ENCODE measurements at places on chromosomes 13 and 19. TPM values are rescaled to one million over a fixed set of nuclear protein-coding genes. Genes with fewer than 3 reads are reported as not detected.
A peak's percentile ranks its signal among the peaks of the same experiment; 100 is the strongest.

DNA sequence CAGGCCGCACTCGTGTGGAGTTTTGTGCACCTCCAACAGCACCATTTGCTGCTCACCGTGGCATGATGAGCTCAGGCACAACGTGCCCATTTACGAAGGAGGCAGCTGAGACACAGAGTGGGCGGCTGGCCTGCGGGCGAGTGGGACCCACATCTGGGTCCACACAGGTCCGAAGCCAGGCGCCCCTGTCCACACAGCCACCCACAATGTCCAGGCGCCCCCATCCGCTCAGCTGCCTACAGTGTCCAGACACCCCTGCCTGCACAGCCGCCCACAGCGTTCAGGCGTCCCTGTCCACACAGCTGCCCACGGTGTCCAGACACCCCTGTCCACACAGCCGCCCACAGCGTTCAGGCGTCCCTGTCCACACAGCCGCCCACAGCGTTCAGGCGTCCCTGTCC, 42.5 kb upstream of the F7 start:
- no peak overlapping the region for H3K27ac ChIP-seq
- H3K4me3 ChIP-seq, result no peak overlapping the region
- H3K27me3 ChIP-seq, result no peaks in the 10 kb centered on the region
- DNase-seq, result no peak

The LILRB3 gene
- 10.0 TPM for total RNA-seq

The ZNF836 gene
- 21.9 TPM for total RNA-seq

The GFY gene
- not detected for total RNA-seq

DNA sequence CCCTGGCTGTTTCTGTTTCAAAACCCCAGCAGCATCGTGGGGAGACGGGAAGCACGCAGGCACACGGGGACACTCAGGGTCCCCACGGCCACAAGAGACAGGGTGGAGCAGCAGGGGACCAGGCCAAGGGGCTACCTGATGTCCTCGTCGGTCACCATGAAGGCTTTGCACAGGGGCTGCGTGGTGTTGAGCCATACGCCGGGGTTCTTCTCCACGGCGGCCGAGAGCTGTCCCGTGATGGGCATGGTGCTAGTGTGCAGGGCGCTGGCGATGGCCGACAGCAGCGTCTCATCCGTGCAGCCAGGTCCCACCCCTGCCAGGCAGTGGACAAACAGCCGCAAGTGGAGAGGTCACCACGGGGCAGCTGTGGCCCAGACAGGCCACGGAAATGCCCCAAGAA, 11.7 kb downstream of the MBD3 start:
- no peaks in the 10 kb centered on the region for H3K36me3 ChIP-seq
- no peak for DNase-seq
- no peak overlapping the region for H3K27ac ChIP-seq
- no peak overlapping the region for H3K4me3 ChIP-seq

DNA sequence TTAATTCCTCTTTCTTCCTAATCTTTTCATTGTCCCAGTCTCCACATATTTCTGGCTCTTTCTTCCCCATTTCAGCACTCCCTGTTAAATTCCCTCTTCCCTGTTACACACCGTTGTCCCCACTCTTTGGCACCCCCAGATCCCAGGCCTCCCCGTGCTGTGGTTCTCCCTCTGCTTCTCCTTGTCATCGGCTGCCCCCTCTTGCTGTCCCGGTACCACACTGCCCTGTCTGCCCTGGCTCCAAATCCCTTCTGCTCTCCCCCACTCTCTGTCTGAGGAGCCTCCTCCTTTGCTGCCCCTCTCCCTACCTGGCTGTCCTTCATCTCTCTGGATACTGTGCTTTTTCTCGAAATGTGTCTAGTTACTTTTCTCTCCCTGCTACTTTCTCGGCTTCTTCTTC, 983 bp downstream of the ZNF415 start:
- H3K27ac ChIP-seq, result no peak overlapping the region
- peak overlapping the region; percentile 65 for H3K4me3 ChIP-seq
- H3K36me3 ChIP-seq, result no peaks in the 10 kb centered on the region
- H3K4me1 ChIP-seq, result no peaks in the 10 kb centered on the region
- no peaks in the 10 kb centered on the region for H3K27me3 ChIP-seq
- DNase-seq, result no peak

DNA sequence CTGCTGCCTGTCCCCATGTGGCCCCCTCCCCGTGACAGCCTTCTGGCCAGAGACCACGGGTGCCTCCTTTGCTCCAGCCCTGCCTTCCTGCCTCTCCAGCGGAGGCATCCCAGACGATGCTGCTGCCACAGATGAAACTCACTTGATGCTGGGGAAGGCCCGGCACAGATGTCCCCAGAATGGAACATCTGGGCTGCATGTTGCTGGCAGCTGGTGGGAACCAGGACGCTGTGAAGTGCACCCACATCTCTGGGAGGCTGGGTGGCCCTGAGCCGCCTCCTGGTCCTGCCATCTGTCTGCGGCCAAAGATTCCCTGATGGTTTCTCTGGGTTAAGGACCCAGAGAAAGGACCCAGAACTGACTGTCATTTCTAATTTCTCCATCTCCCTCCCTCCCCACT, 51.9 kb upstream of the PTPRS start:
- peaks cover 9% of the 10 kb centered on the region for H3K27me3 ChIP-seq
- no peak overlapping the region for H3K27ac ChIP-seq
- H3K4me1 ChIP-seq, result no peaks in the 10 kb centered on the region
- no peaks in the 10 kb centered on the region for H3K36me3 ChIP-seq

DNA sequence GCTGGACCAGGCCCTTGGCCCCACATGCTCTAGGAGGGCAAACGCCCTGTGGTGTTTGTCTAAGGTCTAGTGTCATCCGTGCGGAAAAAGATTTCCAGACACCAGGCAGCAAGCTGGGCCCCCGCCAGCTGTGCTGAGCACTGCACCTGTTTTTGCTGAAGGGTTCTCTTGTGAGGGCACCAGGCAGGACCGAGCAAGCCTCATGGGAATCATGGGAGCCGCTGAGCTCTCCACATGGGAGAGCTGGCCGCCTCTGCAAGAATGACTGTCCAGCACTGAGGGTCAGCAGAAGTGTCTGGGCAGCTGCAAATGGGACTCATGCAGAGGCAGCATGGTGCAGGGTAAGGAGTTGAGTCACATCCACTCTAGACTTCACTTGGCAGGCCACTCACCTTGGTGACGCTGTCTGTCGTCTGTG, 12.0 kb downstream of the B3GNT8 start:
- H3K27me3 ChIP-seq, result no peaks in the 10 kb centered on the region
- H3K27ac ChIP-seq, result no peak overlapping the region
- H3K36me3 ChIP-seq, result peaks cover 32% of the 10 kb centered on the region
- no peak overlapping the region for H3K4me3 ChIP-seq
- no peaks in the 10 kb centered on the region for H3K4me1 ChIP-seq
- DNase-seq, result no peak

- no peak overlapping the region for H3K27ac ChIP-seq
- H3K4me3 ChIP-seq, result no peak overlapping the region
- no peaks in the 10 kb centered on the region for H3K27me3 ChIP-seq
- DNase-seq, result peak; percentile 27
- no peaks in the 10 kb centered on the region for H3K36me3 ChIP-seq
These were observed 11.9 kb upstream of the ZNF57 start for GRCh38 chr19:2888731-2889224.

All from kidney (tissue), 22 donors.